Thymus (tissue), 14 donors: ENCODE measurements at places on chromosomes 1 and 21.

- no peak for DNase-seq
Observed at GRCh38 chr1:1782399-1783221, 4.3 kb upstream of the NADK start.

- no peak for DNase-seq
Observed at GRCh38 chr1:54804471-54805132, 3.5 kb upstream of the TTC22 start.

- no peak for DNase-seq
Observed at GRCh38 chr1:57146100-57146499, 180.3 kb upstream of the C8B start.

- no peak for DNase-seq
Observed at GRCh38 chr1:152961226-152961891, 9.1 kb upstream of the SPRR4 start.

DNA sequence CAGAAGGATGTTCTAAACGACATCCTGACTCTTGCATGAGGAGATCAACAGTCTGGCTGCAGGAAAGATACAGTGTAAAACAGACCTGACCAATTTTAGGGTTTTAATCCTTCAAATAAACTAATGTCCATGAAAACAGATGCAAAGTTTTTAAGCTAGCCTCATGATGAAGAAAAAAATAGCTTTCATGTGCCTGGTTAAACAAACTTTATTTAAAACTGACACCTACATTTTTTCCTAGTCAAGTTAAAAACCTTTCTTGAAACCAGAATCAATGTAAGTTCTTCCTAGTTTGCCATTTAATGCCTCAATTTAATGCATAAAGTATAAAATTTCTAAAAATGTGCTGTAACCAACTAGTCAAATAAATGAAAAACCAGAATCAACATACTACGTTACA lies 2.9 kb downstream of the WDR26 start:
- DNase-seq = no peak

GRCh38 chr1:2640626-2641025 lies 7.8 kb upstream of the MMEL1 start:
- DNase-seq = no peak

- no peak for DNase-seq
Observed at GRCh38 chr1:205356440-205357139, at the start of gene KLHDC8A. Gene KLHDC8A (minus strand): TSS chr1:205356922. CDS start chr1:205343604, 13,318 bp downstream.

DNA sequence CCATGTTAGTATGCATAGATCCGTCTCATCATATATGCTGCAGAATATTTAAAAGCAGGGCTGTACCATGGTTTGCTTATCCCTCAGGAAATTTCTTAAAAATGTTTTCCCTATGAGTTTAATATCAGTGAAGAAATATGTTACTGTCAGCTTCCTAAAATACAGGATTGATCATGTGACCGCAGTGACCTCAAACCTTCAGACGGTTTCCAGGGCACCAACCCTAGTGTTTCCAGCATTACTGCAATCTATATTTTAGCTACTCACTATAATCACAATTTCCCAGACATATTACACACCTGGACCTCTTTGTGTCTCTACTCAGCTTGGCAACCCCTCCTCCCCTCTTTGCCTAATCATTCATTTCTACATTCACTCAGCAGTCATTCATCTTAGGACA lies 7.7 kb upstream of the SDHB start:
- DNase-seq = no peak

- DNase-seq = no peak
Observed at GRCh38 chr1:1968767-1969504, 34.6 kb downstream of the CFAP74 start.

DNA sequence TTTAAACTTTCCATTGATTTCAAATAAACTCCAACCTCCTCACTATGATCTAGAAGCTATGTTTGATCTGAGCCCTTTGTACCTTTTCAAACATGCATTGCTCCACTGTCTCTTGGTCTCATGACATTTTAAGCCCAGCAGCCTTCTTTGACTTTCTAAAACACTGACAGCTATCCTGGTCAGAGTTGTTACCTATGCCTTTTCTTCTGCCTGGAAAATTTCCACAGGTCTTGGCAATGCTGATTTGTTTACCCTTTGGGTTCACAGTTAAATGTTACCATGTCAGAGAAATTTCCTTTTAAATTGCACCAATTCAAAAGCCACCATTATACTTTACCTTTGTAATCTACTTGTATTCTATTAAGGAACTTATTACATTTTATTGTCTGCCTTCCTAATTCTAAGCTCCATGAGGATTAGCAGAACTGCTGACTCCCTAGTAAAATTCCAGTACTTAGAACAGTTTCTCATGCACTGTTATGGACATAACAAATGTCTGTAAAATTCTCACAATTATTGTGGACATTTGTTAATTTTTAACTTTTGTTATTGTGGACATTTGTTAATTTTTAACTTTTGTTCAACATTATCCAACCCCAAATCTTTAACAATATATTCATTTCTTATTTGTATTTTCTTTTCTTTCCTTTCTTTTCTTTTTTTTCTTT lies 1064.4 kb downstream of the NCAM2 start:
- DNase-seq = no peak
